ENCODE measurements at places on chromosomes 3 and 15.

GRCh38 chr3:151468284-151468917 is 7.5 kb upstream of the IGSF10 start:
- DNase-seq = peak; percentile 64

GRCh38 chr3:185335799-185336198 is 27.1 kb upstream of the MAP3K13 start:
- DNase-seq = no peak

GRCh38 chr3:123546133-123546755 is 38.6 kb downstream of the HACD2 start:
- DNase-seq = no peak

DNA sequence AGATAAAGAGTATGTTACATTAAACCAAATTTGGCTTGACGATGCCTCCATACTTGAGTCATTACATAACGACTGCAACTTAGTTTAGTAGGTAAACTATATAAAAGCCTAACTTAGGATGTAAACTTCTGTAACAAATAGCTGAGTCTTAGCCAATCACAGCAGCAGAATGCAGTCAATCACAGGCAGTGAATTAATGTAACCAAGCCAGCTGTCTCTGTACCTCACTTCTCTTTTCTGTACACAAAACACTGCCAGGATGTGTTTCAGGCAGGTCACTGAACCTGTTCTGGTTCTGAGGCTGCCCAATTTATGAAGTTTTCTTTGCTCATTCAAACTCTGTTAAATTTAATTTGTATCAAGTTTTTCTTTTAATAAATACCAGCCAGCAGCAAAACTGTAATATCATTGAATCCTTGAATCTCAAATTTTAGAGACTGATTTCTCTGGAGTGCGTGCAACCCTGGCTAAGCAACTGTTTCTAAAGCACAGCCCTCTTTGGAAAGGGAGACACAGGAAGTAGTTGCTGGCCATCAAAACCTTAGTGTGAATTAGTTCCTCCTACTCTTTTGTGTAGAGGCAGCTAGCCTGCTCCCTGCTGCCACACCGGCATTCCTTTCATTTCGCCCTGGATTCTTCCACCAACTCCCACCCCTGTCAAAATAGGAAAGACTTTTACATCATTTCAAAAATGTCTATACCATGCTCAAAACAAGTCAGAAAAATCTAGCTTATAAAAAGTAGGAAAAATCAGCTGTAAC is 15.2 kb downstream of the RFTN1 start:
- DNase-seq = no peak

GRCh38 chr3:147934451-147935180 is 525.5 kb downstream of the ZIC1 start:
- DNase-seq = no peak

DNA sequence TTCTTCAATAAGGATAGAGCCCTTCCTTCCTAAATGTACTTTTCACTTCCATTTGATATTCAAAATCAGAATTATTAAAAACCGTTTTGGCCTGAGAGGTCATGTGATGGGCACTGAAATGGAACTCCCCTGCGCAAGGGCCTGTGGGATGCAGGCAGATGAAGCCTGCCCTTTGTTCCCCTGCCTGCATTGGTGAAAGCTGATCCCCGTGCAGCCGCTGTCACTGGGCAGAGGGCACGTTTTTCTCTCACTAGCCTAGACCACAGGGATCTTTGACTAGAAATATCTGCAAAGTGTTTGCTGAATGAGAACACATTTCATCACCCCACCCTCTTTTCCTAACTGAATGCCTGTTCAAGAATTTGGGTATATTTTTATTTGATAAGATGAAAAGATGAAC is 74.9 kb downstream of the TIPARP start:
- peak; percentile 79 for DNase-seq

DNA sequence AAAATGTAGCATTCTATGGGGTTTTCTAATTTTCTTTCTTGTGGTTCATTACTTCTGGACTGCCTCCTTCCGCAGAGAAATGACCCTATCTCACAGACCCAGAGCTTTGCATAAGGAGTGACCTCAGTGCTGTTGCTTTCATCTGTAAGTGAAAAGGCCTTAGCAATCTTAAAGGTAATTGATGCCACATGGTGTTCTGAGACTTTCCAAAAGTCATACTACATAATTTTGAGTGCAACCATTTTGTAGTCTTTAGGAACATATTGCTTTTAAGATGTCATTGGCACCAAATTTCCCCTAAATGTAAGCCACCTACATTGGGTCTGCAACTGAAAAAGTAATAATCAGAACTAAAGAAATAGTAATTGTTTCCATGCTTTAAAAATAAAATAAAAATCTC is 9.2 kb upstream of the HHLA2 start:
- DNase-seq = no peak

- no peak for DNase-seq
Measured at GRCh38 chr3:159916052-159916451, 72.6 kb upstream of the IL12A start.

DNA sequence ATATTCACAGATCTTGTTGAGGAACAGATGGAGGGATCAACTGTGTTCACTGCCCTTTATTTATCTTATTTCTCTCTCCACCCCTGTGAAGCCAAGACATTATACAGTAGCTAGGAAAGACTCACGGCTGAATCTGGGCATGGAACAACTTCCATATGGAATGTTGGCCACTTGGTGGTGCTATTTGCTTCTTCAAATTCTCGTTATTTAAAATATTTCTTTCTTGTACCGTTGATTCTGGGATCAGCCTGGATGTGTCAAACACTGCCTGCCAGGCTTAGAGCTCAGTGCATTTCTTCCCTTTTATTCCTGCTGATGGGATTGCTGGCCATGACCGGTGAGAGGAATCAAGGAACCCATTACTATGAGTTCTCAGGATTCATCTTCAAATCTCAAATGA is 17.5 kb upstream of the GASK1A start:
- peak; percentile 84 for DNase-seq

DNA sequence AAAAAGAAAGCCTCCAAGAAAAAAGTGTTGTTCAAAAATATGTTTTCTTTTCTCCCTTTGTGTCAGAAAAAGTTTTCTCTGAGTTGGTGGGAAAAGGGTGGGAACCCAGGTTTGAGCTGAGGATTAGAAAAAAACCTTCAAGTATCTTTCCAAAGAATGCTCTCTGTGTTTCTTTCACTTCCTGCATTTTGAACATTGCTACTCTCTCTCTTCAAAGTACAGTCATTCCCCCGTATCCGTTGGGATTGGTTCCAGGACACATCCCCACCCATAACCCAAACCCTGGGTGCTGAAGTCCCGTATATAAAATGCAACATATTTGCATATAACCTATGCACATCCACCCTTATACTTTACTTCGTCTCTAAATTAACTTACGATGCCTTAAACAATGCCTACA is 139.6 kb downstream of the TMCO5A start:
- DNase-seq = peak; percentile 29

DNA sequence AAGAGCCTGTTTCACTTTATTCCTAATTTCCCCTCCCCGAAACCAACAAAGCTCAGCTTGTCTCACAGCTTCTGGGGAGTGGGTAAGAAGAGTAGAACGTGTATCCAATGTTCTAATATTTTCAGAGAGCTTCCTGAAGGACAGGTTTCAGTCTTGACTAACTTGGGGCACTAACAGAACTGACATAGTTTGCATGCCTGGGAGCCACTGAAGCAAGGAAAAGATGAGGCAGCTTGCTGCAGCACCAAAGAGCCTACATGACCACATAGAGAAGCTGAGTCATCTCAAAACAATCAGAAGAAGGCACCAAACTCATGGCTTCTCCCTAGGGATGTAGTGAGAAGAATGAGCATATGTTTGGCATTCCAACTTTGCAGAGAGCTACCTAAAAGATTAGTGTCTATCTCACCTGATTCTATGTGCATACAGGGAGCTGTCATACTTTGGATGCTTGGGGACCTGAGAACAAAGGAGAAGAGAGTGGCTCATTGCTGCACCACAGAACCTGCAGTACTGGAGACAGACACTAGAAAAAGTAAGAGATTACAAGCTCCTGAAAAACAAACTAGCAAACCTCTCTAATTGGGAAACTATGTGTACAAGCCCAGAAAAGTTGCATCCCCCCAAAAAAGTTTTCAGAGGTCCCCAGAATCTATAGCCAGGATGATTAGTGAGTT is 86.9 kb downstream of the DCLK3 start:
- DNase-seq = no peak

- DNase-seq = peak; percentile 26
Measured at GRCh38 chr3:32325927-32326326, 65.7 kb upstream of the CMTM7 start.

DNA sequence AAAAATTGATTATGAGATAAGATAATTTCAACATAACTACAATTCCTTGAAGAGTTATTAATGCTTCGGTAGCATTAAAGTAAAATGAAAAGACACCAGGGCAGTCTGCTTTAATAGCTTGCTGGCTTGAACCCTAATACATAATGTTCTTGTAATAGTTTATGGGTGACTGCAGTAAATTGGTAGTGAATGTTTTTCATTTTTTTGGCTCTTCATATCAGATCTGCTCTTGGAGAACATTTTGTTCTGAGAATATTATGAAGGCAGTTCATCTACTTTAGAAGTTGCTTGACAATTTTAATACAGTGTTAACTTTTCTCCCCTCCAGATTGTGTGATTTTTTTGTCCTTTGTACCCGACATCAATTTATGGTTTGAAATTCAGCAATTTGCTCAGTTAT is 128.4 kb downstream of the ZBTB20 start:
- no peak for DNase-seq

DNA sequence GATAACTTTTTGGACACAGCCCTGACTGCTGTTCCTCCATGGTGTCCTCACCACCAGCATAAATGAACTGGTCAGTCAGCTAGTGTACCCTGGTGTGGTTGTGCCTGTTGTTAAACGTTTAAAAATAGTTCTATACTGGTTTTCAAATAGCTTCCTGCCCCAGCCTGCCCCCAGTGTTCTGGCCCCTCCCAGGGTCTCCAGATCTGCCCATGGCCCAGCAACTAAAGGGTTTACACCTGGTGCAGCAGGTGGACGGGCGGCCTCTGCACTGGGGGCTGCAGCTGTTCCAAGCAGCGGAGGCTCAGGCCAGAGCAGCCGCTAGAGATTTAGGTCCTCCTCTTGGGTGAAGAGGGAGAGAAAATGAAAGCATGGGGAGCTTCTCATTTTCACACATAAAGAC is 6.1 kb upstream of the NR2E3 start:
- peak; percentile 77 for DNase-seq

DNA sequence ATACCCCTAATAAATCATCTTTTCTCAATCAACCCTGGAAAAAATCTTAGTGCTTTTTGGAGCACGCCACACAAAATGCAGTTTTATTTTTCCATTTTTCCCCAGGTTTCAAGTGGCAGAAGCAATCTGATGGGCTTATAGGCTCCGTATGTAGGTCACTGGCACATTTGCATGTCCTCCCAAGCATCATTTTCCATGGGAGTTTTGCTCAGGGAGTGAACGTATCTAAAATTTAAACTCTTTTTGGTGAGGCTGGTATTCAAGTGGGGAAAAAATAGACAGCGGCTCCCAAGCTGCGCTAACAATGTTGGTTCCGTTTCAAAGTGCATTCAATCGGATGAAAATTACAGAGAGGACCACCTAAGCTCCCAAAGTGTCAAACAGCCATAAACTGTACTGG is 233.4 kb downstream of the MEX3B start:
- DNase-seq = no peak

DNA sequence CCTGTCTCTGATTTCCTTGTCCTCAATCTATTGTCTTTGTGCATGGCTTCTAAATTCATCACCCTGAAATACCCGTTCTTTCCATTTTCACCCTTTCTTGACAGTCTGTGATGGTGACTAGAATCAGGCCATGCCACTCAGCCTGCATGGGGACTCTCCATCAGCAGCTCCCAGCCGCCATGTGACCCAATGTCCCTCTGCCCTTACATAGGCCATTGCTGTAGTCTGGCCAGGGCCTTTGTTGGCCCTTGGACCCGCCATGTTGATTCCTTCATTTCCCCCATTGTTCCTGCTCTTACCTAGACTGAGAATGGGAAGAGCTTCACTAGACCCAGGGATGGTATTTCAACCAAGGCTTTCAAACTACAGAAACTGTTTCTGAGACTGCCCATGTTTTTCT is 45.8 kb downstream of the SPSB4 start:
- DNase-seq = no peak

GRCh38 chr3:8775181-8775580 is 5.8 kb upstream of the OXTR start:
- DNase-seq = no peak

GRCh38 chr3:7813365-7813764 is 688.3 kb upstream of the LMCD1 start:
- DNase-seq = no peak

GRCh38 chr15:101047301-101047781 is 128.2 kb downstream of the LRRK1 start:
- peak; percentile 32 for DNase-seq

- peak; percentile 84 for DNase-seq
Measured at GRCh38 chr15:56242576-56243162, 1.0 kb downstream of the RFX7 start.

DNA sequence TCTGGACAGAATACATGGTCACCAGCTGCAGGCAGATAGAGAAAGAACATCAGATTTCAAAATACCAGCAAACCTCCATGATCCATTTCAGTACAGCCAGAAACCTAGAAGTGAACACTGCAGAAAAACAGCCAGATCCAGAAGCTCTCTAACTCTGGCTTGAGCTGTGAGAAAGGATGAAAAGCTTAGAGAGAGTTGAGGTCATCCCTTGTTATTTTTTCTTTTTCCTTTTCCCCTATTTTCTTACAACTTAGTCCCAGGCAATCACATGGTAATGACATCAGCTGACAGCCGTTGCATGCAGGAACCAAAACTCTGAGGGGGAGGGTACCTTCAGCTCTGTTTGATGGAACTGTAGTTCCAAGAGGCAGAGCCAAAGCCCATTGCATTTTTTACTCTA is 113.2 kb downstream of the TCF12 start:
- DNase-seq = peak; percentile 80

GRCh38 chr3:43194069-43194468 is 88.2 kb upstream of the POMGNT2 start:
- no peak for DNase-seq

- DNase-seq = no peak
Measured at GRCh38 chr15:70199124-70199482, 101.4 kb upstream of the TLE3 start.

DNA sequence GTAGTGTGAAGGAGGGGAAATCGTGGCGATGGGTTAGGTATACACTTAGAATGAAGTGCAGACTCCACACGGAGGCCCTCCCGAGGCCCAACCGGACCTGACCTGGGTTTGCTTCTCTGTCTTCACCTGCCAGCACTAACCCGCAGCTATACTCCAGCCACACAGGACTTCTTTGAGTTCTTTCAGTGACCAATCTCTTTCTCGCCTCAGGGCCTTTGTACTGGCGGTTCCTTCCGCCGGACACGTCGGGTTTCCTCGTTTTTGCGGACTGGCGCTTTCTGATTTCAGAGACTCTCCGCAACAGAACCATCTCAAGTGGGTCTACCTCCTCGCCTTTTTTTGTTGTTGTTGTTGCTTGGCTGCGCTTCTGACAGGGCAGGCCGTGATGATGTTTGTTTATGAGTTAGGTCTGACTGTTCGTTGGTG is at the start of gene NEIL1:
NEIL1 (plus strand) TSS at position 244 of the 426 bp plus-strand sequence. CDS start 1,867 bp downstream, outside the sequence.
- DNase-seq = no peak

GRCh38 chr15:41862515-41863116 is 24.0 kb downstream of the PLA2G4B start:
- DNase-seq = no peak

GRCh38 chr3:156516284-156516683 is 38.6 kb downstream of the SSR3 start:
- no peak for DNase-seq

Data from tongue (tissue), 3 donors.